ENCODE measurements at places on chromosomes 3 and 15.
A peak's percentile ranks its signal among the peaks of the same experiment; 100 is the strongest.

DNA sequence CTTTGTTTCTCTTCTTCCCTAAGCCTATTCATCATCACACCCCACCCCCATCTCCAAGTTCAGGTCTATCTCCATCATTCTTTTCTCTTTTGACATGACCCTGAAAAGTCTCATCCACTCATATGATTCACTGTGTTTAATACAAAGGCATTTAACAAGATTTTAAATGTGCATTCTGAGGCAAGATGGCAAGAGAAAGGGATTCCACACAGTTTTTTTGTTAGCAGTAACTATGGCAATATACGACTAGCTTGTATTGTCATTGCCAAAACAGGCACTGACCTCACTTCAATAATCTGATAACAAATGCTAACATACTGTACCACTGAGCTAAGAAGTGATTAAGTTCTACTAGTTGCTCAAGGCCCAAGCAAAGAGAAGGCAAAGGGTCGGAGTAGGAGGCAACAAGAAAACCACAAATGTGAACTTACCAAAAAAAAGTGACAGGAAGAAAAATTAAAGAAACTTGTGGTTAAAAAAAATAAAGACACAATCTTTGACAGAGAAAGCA lies 53.2 kb downstream of the FBN1 start:
- no peaks in the 10 kb centered on the region for H3K4me1 ChIP-seq
- no peak overlapping the region for H3K4me3 ChIP-seq
- no peak overlapping the region for H3K27ac ChIP-seq
- no peaks in the 10 kb centered on the region for H3K36me3 ChIP-seq

DNA sequence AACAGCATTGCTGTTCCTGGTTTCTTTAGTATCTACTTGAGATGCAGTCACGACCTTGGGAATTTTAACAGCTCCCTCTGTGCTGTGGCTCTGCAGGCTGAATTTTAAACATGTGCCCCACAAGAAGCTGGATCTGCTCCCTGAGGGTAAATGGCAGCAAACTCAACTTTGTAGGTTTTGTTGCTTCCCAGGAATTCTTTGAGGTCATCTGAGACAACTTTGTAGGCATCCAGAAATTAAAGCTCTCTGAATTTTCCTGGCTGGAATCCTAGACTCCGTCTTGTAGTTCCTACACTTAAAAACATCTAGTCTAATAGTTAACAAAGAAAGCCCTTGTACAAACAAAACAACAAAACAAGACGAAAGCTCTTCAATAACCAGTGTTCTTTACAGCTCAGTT lies 366.3 kb downstream of the FEZF2 start:
- H3K27ac ChIP-seq, result no peak overlapping the region
- H3K36me3 ChIP-seq, result peaks cover 5% of the 10 kb centered on the region
- H3K27me3 ChIP-seq, result no peaks in the 10 kb centered on the region
- H3K4me3 ChIP-seq, result no peak overlapping the region
- no peak for DNase-seq

- no peak for DNase-seq
- H3K27ac ChIP-seq, result no peak overlapping the region
- H3K36me3 ChIP-seq, result peaks cover 16% of the 10 kb centered on the region
Measured at GRCh38 chr15:101288905-101289513, 6.0 kb downstream of the SNRPA1 start.

- H3K27ac ChIP-seq, result peak overlapping the region; percentile 55
- no peak overlapping the region for H3K4me3 ChIP-seq
- DNase-seq, result no peak
- peaks cover 9% of the 10 kb centered on the region for H3K36me3 ChIP-seq
- H3K27me3 ChIP-seq, result no peaks in the 10 kb centered on the region
Measured at GRCh38 chr15:36632226-36632625, 52.8 kb downstream of the CDIN1 start.

DNA sequence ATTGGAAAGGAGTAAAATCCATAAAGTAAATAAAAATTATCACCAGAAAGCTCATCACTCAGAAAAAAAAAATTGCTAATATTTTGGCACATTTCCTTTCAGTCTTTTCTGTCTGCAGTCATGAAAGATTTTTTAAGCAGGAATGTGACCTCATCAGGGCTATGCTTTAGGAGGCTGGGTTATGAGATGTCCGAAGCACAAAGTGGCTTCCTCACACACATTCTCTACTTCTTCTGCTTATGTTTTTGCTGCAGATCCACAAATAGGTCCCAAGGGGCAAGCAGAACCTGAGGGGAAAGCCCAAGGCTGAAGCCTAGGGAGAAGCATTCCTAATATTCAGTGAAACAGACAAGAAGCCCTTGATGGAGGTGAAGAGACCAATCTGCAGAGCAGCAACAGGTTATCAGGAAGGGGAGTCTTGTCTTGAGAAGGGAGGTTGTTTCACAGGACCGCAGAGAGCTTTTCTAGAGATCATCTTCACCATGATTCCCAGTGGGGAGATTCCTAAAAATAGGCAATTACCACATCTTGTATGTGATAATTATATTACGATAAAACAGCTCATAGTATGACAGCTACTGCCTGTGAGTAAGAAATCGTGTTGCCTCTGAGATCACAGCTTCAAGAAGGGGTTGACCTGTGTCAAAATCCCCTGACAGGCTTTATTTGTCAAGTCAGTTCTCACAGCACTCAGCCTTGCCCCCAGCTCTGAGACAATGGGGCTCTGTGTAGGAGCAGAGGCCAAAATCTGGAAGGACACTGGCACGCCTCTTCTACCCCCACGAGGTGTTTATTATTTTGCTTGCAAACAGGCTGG lies 60.5 kb downstream of the IGF2BP2 start:
- H3K4me3 ChIP-seq, result no peak overlapping the region
- DNase-seq, result no peak
- peak overlapping the region; percentile 15 for H3K27ac ChIP-seq
- H3K4me1 ChIP-seq, result no peaks in the 10 kb centered on the region
- H3K36me3 ChIP-seq, result no peaks in the 10 kb centered on the region
